ENCODE measurements at places on chromosomes 2 and 18.
A peak's percentile ranks its signal among the peaks of the same experiment; 100 is the strongest.

GRCh38 chr2:221896505-221897151 is 324.5 kb upstream of the EPHA4 start:
- no peak for DNase-seq

DNA sequence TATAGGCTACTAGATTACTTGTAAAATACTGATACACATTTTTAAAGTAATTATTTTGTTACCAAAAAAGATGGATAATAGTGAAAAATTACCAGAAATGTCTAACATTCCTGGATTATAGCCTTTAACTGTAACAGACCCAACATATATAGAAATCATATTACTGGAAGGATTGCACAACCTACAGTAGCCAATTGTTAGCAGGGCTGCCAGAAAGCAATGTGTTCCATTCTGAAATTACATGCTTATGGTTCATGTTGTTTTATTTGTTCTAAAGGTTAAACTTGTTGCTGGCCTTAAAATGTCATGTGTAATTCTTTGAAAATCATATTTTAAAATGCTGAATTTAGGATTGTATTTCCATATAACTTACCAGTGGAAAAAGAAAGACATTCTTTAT is 793.6 kb upstream of the ACVR2A start:
- DNase-seq, result no peak

GRCh38 chr2:176088048-176088936 is 4.2 kb upstream of the HOXD13 start:
- peak; percentile 73 for DNase-seq

DNA sequence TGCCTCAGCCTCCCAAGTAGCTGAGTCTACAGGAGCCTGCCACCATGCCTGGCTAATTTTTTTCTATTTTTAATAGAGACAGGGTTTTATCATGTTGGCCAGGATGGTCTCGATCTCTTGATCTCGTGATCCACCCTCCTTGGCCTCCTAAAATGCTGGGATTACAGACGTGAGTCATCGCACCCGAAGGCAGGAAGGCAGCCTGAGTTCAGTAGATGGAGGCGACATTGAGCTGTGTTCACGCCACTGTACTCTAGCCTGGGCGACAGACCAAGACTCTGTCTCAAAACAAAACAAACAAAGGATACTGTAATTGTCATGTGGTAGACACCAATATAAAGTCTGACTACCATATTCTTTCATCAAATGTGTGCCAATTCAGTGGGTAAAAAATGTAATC is 500.9 kb upstream of the DSEL start:
- no peak for DNase-seq

DNA sequence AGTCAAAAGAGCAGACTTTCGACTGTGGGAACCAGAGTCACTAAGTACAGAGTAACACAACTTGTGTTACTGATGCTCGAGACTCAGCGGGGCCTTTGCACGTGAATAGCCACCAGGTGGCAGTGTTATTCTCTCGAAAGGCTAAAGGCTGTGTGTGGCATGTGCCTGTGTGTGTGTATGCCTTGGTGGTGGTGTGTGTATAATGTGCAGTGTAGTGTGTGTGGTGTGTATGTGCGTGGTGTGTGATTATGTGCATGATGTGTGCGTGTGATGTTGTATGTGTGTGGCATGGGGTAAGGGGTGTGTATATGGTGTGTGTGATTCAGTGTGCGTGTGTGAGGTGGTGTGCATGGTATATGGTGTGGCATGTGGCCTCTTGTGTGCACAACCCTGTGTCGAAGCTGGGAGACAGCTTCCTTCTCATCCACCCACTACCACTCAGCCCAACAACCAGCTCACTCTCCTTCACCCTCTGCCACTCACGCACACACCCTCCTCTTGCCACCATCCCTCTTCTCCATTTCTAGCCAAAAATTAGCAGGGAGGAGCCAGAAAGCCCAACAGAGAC is 83.0 kb upstream of the ZNF532 start:
- DNase-seq, result peak; percentile 86

Measured in Calu3 (cell line).